ENCODE measurements at places on chromosomes 3 and 15.

GRCh38 chr3:118938183-118938961 lies 96.3 kb downstream of the IGSF11 start:
- no peak for DNase-seq

DNA sequence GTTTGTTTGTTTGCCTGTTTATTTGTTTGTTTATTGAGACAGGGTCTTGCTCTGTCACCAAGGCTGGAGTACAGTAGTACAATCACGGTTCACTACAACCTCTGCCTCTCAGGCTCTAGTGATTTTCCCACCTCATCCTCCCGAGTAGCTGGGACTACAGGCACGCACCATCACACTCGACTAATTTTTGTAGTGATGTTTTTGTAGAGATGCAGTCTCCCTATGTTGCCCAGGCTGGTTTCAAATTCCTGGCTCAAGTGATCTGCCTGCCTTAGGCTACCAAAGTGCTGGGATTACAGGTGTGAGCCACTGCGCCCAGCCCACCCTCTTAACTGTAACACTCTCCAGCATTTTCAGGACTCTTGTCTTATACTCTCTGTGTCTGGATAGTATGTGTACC lies 26.7 kb downstream of the PLD1 start:
- no peak for DNase-seq

GRCh38 chr3:177810162-177810623 lies 612.9 kb upstream of the TBL1XR1 start:
- DNase-seq: no peak

- no peak for DNase-seq
These were observed 9.6 kb upstream of the ABTB1 start for GRCh38 chr3:127663151-127663550.

DNA sequence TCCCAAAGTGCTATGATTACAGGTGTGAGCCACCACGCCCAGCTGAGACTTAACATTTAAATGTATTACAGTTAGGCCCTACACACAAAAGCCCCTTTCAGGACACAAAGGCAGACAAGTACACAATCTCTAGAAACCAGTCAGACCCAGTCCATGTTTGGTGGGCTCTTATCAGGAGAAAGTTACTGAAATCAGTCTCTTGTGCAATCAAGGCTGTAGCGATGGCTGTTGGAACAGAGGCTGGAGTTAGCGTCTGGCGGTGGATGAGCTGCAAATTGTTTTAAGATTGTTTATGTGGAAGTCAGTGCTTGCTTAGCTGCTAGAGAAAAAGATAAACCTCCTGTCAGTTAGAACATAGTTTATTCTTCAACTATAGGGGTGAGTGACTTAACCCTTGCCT lies 89.5 kb upstream of the SNRPN start:
- no peak for DNase-seq

GRCh38 chr15:74529921-74530320 lies 11.1 kb upstream of the ARID3B start:
- no peak for DNase-seq

DNA sequence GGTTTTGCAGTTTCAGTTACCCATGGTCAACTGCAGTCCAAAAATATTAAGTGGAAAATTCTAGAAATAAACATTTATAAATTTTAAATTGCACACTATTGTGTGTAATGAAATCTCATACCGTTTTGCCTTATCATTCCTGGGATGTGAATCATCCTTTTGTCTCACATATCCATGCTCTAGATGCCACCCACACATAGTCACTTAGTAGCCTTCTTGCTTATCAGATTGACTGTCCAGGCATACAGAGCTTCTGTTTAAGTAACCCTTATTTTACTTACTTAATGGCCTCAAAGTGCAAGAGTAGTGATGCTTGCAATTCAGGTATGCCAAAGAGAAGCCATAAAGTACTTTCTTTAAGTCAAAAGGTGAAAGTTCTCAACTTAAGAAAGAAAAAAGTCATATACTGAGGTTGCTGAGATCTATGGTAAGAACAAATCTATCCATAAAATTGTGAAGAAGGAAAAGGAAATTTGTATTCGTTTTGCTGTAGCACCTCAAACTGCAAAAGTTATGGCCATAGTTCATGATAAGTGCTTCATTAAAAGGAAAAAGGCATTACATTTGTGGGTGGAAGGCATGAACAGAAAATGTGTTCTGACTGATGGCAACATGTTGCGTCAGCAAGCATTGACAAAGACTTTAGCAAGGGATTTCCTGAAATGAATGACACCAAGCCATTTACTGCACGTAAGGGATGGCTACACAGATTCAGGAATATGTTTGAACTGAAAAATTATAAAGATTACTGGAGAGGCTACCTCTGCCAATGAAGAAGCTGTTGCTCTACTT lies 43.8 kb downstream of the SPATA16 start:
- no peak for DNase-seq

DNA sequence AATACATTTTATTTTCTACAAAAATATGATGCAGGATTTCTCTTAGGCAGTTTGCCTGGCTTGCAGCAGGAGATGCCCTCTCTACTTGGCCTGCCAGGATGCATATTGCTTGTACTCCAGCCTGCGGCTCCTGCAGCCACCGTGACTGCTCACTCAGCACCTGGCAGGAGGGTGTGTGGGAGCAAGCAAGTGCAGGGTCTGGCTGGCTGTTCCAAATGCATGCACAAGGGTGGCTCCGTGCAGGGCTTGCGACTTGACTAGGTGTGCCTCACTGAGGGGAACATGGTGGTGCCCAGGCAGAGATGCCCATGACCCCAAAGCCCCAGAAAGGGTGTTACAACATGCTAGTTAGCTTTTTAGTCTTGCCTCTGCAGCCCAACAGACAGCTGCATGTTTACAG lies 1240.2 kb upstream of the ALCAM start:
- DNase-seq: no peak

- no peak for DNase-seq
These were observed 6.2 kb upstream of the SSUH2 start for GRCh38 chr3:8650583-8651416.

GRCh38 chr15:78426300-78426699 lies 11.7 kb upstream of the IREB2 start:
- no peak for DNase-seq

DNA sequence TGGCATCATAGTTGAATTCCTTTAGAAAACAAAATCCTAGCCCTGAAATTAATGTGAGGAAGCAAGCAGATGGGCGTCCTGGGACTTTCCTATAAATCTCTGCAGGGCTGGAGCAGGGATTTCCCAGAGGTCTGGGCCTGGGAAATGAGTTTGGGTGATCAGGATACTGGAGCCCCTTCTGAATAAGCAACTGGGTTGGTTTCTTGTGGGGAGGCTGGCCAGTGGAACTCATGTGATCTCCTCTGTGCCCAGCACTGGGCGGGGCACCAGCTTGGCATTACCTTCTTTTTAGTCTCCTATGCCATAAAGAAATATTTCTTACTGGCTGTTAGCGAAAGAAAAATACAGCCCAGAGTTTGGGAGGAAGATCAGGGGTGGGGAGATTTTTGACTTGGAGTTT lies 1.7 kb downstream of the THSD4 start:
- DNase-seq: peak; percentile 34

DNA sequence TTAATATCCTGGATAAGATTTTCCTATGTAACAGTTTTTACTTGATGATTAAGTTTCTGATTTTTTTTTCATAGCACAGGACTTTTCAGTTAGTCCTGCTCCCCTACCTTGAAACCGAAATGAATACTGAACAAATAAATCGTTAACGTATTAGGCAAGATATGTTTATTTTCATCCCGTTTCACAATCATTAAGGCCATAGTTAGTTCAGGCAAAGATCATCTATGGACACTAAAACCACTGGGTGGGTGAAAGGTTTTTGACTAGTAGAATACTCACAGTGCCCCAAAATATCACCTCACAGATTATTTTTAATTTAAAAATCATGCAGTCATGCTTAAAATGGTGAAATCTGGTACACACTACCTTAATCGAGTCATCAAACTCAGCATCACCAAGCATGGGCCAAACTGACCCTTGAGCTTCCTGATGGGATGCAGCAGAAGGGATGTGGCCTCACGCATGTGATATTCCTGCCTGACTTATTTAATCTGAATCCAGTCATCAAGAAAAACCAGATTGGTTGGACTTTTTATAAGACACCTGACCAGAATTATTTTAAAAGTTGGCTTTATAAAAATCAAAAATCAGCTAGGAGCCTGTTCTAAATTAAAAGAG lies 365.0 kb downstream of the LPP start:
- DNase-seq: no peak

GRCh38 chr3:194575484-194576210 lies 57.6 kb downstream of the TMEM44 start:
- DNase-seq: peak; percentile 17

DNA sequence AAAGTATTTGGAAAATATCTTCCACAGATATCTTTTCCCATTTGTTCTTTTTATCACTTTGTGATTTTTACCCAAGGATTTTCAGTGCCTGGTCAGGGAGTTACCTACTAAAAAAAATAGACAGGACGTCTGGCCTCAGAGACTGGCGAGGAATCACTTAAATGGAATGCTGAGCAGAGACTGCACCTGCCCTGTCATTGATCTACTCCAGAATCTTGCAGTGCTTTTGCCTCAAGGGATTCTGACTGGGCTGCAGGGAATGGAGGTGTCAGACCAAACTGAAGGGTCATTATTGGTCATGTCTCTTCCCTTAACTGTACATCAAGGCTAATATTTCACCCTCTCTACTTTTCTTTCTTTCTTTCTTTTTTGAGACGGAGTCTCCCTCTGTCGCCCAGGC lies 12.1 kb upstream of the RYR3 start:
- no peak for DNase-seq

DNA sequence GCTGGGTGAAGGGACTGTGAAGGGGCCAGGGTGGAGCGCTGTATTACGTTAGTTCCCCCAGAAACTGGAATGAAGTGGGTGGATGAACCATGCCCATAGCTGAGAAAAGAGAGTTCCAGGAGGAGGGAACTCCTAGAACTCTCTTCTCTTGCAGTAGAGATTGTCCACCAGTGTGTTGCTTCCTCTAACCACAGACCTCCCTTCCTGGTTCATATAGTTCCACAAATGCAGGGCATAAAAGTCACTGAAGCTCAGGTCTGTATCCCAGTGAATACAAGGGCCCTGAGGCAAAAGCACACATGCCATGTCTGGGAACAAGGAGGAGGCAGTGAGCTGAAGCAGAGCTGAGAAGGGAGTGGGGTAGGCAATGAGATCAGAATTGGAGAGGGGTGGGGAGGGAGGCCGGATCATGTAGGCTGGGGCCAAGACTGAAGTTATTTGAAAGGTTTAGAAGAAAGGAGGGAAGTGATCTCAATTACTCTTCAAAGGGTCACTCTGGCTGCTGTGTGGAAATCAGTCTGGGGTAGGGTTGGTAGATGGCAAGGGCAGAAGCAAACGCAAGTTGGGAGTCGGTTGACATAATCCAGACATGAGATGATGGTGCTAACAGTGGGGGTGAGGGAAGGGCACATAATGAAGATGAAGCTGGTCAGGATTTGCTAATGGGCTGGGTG lies 6.5 kb downstream of the A4GNT start:
- DNase-seq: no peak

DNA sequence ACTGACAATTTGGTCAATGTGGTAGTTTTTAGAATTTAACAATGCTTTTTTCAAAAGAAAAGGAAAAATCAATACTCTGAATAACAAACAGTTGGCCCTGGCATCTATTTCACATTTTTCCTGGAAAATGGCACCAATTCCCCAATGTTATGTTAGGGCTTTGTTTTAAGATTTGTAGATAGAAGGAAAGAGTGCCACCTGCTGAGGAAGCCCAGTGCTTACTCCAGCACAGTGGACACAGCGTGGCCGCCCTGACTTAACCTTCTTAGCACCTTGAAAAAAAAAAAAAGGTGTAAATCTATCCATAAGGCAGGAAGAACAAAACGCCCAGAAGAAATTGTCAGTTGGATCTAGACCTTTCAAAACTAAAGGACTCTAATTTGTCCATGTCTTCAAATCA lies 110.7 kb upstream of the CNTN4 start:
- DNase-seq: peak; percentile 0

GRCh38 chr3:12135029-12135657 lies 23.6 kb downstream of the TIMP4 start:
- DNase-seq: peak; percentile 76

- no peak for DNase-seq
These were observed 22.0 kb downstream of the RBP1 start for GRCh38 chr3:139517321-139518065.

GRCh38 chr3:33883951-33884561 lies 85.6 kb downstream of the PDCD6IP start:
- DNase-seq: peak; percentile 36

DNA sequence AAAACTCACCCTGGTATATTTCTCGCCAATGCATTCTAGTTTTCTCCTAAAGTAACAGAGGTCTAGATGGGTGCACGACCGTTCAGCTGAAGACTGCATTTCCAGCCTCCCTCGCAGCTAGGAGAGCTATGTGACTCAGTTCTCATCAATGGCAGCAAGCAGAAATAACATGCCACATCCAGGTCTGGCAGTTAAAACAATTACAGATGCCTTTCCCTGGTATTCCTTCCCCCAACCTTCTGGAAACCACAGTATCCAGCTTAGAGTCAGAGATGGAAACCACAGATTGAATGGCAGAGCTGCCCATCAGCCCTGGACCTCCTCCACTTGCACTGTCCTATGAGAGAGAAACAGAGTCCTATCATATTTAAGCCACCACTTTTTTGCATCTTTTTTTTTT lies 4.8 kb downstream of the HAPLN3 start:
- DNase-seq: no peak

- no peak for DNase-seq
These were observed 364.6 kb upstream of the ZNF385D start for GRCh38 chr3:22115581-22115980.

DNA sequence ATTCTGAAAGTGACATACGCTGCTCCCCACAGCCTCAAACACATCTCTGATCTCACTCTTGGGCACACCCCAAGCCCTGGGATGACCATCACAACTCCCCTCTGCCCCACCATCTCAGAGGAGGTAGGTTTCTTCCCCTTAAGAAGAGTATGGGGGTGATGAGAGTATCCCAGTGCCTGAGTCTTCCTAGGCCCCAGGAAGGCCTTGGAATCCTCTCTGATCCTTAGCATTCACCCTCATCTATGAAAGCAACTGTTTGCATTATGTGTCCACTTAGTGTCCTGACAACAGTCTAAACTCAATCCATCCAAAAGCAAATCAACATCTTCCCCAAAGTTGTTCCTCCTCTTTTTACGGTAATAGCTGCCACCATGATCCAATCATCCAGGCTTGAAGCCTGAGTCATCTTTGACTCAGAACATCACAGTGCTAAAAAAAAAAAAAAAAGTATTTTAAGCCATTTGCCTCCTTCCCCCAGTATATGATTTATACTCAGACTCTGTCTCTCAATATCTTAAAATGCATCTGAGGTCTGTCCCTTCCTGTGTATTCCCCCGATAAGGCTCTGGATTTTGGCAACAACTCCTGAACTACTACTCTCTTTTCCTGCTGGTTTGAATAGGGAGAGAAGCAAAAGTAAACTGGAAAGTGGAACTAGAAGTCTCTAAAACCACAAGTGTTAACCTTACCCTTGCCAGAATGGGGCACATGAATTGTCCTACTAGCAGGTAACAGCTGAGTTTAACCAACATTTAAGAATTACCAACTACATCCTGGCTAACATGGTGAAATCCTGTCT lies 22.5 kb downstream of the POPDC2 start:
- DNase-seq: no peak

GRCh38 chr3:188558343-188559071 lies 404.6 kb downstream of the LPP start:
- no peak for DNase-seq
